Progenitor cell of endocrine pancreas (in vitro differentiated cells): ENCODE measurements at places on chromosomes 2 and 18.

GRCh38 chr2:179787601-179788000 lies 73.8 kb downstream of the ZNF385B start:
- no peak overlapping the region for H3K4me3 ChIP-seq
- peak overlapping the region; percentile 41 for H3K27ac ChIP-seq
- no peaks in the 10 kb centered on the region for H3K27me3 ChIP-seq

DNA sequence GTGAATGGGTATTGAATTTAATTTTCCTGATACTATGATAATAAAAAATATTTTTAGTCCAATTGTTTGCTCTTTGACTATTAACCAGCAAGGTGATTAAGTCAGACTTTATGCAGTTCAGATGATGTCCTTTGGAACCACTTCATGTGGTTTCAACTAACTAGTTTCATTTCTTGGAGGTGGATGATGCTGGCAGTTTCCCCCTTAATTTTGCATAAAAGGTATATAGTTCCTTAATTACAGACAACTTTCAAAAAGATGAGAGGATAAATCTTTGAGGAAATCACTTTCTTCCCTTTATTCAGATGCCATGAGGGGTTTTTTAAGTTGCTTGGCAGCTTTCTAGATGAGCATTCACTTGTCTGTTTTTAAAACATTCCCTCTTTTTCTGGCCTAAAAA lies 223.1 kb downstream of the PHLPP1 start:
- H3K27me3 ChIP-seq = no peaks in the 10 kb centered on the region
- peaks cover 4% of the 10 kb centered on the region for H3K4me1 ChIP-seq
- no peak for DNase-seq
- H3K27ac ChIP-seq = no peak overlapping the region
- no peak overlapping the region for H3K4me3 ChIP-seq

DNA sequence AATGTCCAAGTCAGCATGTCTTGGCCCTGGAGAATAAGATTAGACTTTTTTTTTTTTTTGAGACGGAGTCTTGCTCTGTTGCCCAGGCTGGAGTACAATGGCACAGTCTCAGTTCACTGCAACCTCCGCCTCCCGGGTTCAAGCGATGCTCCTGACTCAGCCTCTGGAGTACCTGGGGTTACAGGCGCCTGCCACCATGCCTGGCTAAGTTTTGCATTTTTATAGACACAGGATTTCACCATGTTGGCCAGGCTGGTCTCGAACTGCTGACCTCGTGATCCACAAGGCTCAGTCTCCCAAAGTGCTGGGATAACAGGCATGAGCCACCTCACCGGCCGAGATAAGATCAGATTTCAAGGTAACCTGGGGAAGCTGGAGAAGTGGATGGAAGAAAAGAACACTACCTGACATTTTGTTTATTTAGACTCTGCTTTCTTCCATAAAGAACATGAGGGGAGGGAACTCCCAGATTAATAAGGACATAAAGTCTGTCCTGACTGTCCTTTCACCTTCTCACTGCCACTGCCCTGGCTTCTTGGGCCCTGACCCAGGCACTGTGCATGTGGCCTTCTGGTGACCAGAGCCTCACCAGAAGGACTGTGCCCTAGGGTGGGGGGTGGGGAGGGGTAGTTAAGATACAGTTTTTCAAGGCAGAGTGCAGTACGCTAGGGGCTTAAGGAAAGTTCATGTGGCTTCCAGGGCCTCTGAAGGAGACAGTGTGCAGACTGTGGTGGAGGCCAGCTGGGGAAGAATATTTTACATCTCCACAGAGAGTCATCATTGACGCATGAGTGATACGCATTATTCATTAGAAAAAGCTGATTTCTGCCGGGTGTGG lies 4.8 kb upstream of the IMPA2 start:
- no peaks in the 10 kb centered on the region for H3K27me3 ChIP-seq
- H3K4me3 ChIP-seq = no peak overlapping the region
- H3K27ac ChIP-seq = no peak overlapping the region
- DNase-seq = no peak
- no peaks in the 10 kb centered on the region for H3K36me3 ChIP-seq

- H3K27me3 ChIP-seq = no peaks in the 10 kb centered on the region
- no peak for DNase-seq
- H3K36me3 ChIP-seq = no peaks in the 10 kb centered on the region
- peaks cover 2% of the 10 kb centered on the region for H3K4me1 ChIP-seq
- no peak overlapping the region for H3K27ac ChIP-seq
Measured at GRCh38 chr2:202094426-202094986, 21.5 kb downstream of the KIAA2012 start.

GRCh38 chr2:181646415-181646987 lies 10.4 kb downstream of the CERKL start:
- no peaks in the 10 kb centered on the region for H3K36me3 ChIP-seq
- H3K4me1 ChIP-seq = no peaks in the 10 kb centered on the region
- DNase-seq = no peak

GRCh38 chr2:132875193-132875592 lies 205.2 kb upstream of the LYPD1 start:
- DNase-seq = no peak
- H3K4me3 ChIP-seq = no peak overlapping the region
- no peaks in the 10 kb centered on the region for H3K36me3 ChIP-seq

GRCh38 chr2:235601960-235602704 lies 108.3 kb downstream of the AGAP1 start:
- no peak overlapping the region for H3K4me3 ChIP-seq
- peaks cover 14% of the 10 kb centered on the region for H3K4me1 ChIP-seq
- H3K27me3 ChIP-seq = no peaks in the 10 kb centered on the region
- H3K27ac ChIP-seq = peak overlapping the region; percentile 28
- no peak for DNase-seq

GRCh38 chr2:9228088-9228751 lies 21.6 kb downstream of the ASAP2 start:
- no peaks in the 10 kb centered on the region for H3K27me3 ChIP-seq
- H3K27ac ChIP-seq = no peak overlapping the region
- DNase-seq = no peak
- no peaks in the 10 kb centered on the region for H3K36me3 ChIP-seq

DNA sequence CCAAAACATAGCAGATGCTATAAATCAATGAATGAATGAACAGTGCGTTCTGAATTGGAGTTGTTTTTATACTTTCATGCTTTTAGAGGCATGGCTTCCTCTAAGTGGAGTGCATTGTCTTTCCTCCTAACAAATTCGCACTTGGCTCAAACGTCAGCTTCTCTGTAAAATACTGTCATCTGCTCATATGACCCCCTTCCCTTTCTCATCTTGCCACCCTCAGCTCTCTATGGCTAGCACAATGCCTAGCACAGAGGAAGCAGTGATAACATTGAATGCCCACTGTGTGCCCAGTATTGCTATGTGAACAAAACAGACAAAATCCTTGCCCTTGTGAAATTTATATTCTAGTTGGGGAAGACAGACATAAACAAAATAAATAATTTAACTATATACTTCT lies 258.8 kb downstream of the MREG start:
- no peak overlapping the region for H3K27ac ChIP-seq
- H3K4me3 ChIP-seq = no peak overlapping the region
- H3K27me3 ChIP-seq = no peaks in the 10 kb centered on the region
- H3K36me3 ChIP-seq = no peaks in the 10 kb centered on the region
- H3K4me1 ChIP-seq = peaks cover 7% of the 10 kb centered on the region
- no peak for DNase-seq

DNA sequence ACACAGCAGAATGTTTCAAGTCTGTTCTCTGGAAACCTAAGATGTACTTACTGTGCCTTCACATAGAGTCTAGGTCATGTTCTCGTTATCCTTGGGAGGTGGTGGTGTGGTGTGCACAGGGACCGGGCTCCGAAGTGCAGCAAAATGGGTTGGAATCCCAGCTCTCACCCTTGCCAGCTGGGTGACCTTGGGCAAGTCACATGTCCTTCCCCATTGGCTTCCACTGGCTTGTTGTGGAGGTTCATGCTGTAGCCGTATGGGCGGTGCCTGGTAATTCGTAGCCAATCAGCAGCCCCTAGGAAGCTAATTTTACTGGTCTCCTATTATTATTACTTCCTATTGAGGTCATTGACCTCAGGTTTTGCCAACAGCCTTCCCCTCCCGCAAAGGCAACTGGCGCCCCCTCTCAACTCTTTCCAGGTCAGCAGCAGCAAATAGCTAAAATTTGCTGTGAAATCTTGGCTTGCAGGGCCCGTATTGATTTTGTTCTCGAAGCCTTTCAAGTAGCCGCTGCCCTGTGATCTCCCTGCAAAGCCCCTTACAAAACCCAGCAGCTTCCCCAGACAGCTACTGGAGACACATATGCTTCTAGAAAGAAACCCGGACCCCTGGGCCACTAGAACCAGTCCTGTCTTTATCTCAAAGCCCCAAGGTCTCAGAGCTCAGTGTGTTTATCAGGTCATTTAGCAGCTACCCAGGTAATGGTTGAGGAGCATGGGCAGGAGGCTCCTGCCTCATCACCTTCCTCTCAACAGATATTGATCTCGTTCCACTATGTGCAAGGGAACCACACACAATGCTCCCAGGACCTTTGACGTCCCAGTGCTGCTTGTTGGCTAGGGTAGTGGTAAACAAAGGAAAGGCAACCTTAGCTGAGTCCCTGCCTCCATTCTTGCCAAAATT lies 66.5 kb upstream of the SLC1A4 start:
- peaks cover 3% of the 10 kb centered on the region for H3K36me3 ChIP-seq
- H3K4me3 ChIP-seq = no peak overlapping the region
- peaks cover 8% of the 10 kb centered on the region for H3K4me1 ChIP-seq

- no peak for DNase-seq
- H3K4me3 ChIP-seq = no peak overlapping the region
- H3K27ac ChIP-seq = no peak overlapping the region
- no peaks in the 10 kb centered on the region for H3K36me3 ChIP-seq
- H3K27me3 ChIP-seq = no peaks in the 10 kb centered on the region
Measured at GRCh38 chr2:60226943-60227342, 326.5 kb downstream of the BCL11A start.

- peaks cover 2% of the 10 kb centered on the region for H3K4me1 ChIP-seq
- peaks cover 3% of the 10 kb centered on the region for H3K27me3 ChIP-seq
- no peak for DNase-seq
- H3K4me3 ChIP-seq = no peak overlapping the region
- no peak overlapping the region for H3K27ac ChIP-seq
Measured at GRCh38 chr2:64624108-64624610, 29.6 kb downstream of the SERTAD2 start.

DNA sequence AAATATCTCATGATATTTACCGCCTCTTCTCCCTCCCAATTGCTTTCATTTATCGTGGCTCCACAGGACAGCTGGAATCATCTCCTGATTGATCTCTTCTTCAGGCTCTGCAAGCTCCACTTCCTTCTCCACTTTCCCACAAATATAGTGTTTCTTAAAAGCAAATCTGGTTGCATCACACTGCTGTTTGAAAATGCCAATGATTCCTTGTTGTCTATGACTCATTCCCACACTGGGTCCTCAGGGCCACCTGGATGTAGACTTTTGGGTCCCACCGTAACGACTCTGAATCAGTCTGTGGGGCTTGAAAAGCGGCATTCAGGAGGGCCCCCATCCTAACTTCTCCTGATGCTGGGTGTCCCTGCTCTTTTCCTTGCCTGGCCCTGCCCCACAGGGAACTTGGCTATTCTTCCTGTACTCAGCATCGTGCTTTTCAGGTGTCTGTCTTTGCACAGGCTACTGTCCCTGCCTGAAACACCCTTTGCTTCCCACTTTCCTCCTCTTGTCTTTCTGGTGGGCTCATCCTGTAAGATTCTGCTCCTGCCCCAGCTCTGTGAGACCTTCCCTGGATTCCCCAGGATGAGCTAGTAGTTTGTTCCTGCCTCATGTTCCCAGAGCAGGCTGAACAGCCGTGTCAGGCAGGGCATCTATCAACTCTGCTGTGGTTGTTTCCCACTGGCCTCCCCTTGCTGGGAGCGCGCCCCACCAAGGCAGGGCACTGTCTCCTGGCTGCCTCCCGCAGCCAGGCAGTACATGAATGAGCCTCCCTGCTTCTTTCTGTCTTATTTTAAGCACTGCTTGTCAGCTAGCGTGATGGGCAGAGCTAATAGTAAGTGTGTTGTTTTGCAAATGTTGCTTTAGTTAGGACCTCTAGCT lies 111.9 kb downstream of the KCTD1 start:
- peaks cover 30% of the 10 kb centered on the region for H3K27me3 ChIP-seq
- no peak for DNase-seq
- H3K27ac ChIP-seq = no peak overlapping the region
- H3K36me3 ChIP-seq = no peaks in the 10 kb centered on the region

- no peaks in the 10 kb centered on the region for H3K36me3 ChIP-seq
- no peak overlapping the region for H3K27ac ChIP-seq
Measured at GRCh38 chr2:464562-465309, 176.8 kb upstream of the ALKAL2 start.

DNA sequence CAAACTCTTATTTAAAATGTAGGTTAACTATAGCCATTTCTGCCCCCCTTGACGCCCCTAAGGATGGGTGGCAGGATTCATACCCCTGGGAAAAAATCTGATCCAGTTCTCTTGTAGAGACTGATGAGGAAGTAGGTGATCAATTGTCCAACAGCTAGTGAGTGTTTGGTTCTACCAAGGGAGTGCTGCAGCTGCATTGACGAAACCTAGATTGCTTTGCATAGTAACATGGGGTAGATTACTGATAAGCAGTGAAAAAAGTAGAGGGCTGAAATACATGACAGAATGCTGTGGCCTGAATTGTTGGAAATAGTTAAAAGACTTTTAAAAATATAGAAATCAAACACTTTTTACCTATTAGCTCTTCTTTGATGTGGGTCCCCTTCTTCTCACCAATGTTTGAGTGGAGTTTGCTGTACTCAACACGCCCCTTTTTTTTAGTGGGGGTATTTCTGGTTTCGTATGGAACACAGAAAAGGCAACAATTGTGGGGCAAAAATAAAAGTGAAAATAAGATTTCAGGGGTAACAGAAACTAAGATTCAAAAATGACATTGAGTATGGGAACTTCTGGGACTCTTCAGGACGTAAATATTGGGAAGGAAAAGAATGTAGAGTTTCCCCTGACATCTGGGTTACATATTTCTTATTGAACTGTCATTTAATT lies 66.2 kb downstream of the MAIP1 start:
- no peak overlapping the region for H3K4me3 ChIP-seq
- no peak for DNase-seq
- no peak overlapping the region for H3K27ac ChIP-seq
- H3K27me3 ChIP-seq = no peaks in the 10 kb centered on the region
- H3K36me3 ChIP-seq = peaks cover 4% of the 10 kb centered on the region

- peaks cover 66% of the 10 kb centered on the region for H3K4me1 ChIP-seq
- no peak overlapping the region for H3K27ac ChIP-seq
- H3K4me3 ChIP-seq = no peak overlapping the region
- no peak for DNase-seq
- no peaks in the 10 kb centered on the region for H3K27me3 ChIP-seq
Measured at GRCh38 chr2:200364620-200365019, 58.1 kb downstream of the SPATS2L start.

GRCh38 chr2:204220896-204221295 lies 284.3 kb downstream of the ICOS start:
- no peaks in the 10 kb centered on the region for H3K36me3 ChIP-seq
- H3K27me3 ChIP-seq = no peaks in the 10 kb centered on the region
- H3K4me1 ChIP-seq = no peaks in the 10 kb centered on the region
- no peak overlapping the region for H3K4me3 ChIP-seq
- no peak for DNase-seq
- H3K27ac ChIP-seq = no peak overlapping the region

DNA sequence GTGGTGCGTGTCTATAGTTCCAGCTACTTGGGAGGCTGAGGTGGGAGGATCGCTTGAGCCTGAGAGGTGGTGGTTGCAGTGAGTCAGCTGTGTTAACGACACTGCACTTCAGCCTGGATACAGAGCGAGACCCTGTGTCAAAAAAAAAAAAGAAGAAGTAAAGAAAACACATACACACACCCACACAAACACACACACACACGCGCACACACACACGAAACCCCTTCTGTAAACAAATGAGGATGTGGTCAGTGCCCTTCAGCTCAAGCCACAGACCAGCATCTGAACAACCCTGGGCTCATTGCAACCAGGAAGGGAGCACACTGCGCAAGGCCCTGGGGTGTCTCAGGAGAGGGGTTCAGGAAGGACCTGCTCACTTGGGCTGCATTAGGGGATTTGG lies 47.9 kb upstream of the KCNF1 start:
- H3K36me3 ChIP-seq = no peaks in the 10 kb centered on the region
